ENCODE measurements at places on chromosomes 5 and 9. TPM values are rescaled to one million over a fixed set of nuclear protein-coding genes. Genes with fewer than 3 reads are reported as not detected.
A peak's percentile ranks its signal among the peaks of the same experiment; 100 is the strongest.

GRCh38 chr5:62312674-62313073 is 6.7 kb downstream of the KIF2A start:
- DNase-seq: no peak

DNA sequence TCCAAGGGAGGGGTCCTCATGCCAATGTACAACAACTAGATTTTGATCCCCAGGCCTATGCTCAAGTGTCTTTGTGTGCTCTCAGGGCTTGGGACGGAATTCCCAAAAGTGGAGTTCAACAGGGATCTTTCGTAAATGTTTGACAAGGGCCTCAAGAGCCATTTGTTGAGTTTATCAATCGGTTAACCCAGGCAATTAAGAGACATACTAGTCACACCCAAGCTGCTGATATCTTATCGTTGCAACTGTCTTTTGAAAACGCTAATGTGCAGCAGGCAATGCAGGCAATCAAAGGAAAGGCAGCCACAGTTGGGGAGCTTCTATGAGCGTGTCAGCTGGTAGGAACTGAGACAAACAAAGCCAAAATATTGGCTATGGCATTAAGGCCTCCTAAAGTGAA is 161.2 kb downstream of the CPLANE1 start:
- DNase-seq: no peak

- DNase-seq: no peak
Observed at GRCh38 chr9:788777-789176, 52.7 kb upstream of the DMRT1 start.

DNA sequence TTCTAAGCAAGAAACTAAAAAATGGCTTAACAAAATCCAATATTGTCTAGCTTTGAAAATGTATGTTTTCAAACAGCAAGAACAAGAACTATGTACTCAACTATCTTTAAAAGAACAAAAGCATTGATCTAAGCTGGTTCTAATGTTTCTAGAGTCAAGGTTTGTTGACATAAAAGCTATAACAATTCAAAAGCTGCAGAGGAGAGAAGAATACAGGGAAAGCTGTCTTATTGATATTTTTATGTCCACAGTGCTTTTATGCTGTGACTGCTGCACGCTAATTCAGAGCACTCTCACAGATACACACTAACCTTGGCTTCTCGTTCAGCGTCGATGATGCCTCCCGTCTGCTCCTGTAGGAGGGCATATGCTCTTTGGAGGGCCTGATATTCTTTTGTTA is 129.5 kb upstream of the DPYSL3 start:
- no peak for DNase-seq

DNA sequence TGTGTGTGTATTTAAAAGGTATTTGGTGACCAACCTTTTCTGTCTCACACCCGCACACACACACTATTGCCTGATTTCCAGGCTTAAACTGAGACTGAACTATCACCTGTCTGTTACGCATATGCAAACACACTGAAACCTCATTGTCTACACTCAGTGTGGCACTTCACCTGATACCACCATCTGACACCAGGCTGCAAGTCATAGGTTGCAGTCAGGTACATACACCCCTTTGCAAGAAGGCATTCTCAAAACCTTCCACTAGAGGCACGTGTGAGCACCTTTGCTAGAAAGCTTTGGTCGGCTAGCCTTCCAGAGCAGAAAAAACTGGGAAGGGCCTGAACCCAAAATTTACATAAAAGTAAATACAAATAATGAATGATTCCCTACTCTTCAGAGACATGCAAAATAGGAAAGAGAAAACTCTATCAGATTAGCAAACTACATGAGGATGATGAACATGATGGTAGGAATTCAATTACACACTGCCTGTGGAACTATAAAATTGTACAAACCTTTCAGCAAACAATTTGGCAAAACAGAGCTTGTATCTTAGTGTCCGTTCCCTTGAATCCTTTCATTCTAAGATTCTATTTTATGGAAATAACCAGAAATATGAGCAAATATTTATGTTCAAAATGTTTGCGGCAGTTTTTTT is 5.9 kb upstream of the FOXD1 start:
- DNase-seq: peak; percentile 80

DNA sequence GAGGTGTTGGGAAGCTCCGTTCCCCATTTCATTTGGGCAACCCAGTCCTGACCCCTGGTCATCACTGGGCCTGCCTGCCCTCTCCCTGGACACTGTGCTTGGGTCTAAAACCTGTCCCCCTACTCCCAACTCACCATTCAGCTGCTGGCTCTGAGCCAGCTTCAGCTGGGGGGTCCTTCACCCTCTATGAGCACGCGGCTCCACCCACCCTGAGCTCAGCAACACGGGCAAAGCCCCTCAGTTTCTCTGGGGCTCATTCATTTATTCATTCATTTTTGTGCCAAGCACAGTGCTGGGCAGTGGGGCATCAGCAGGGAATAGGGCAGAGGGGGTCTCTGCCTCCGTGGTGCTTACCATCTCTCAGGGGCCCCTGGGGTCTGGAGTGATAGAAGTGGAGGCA is 199.8 kb upstream of the MVB12B start:
- DNase-seq: no peak

DNA sequence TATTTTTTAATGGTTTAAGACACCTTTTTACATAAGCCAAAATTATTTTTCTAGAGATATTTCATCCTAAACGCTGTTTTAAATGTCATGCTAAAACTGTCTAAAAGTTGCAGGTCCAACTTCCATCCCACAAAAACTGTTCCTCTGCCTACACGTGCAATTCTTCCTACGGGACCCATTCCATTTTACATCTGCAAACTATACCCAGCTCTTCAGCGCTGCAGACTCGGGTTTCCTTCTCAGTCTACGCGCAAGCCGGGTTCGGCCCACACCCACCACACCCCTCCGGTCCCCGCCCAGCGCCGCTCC is 8.7 kb downstream of the RANBP6 start:
- peak; percentile 72 for DNase-seq

DNA sequence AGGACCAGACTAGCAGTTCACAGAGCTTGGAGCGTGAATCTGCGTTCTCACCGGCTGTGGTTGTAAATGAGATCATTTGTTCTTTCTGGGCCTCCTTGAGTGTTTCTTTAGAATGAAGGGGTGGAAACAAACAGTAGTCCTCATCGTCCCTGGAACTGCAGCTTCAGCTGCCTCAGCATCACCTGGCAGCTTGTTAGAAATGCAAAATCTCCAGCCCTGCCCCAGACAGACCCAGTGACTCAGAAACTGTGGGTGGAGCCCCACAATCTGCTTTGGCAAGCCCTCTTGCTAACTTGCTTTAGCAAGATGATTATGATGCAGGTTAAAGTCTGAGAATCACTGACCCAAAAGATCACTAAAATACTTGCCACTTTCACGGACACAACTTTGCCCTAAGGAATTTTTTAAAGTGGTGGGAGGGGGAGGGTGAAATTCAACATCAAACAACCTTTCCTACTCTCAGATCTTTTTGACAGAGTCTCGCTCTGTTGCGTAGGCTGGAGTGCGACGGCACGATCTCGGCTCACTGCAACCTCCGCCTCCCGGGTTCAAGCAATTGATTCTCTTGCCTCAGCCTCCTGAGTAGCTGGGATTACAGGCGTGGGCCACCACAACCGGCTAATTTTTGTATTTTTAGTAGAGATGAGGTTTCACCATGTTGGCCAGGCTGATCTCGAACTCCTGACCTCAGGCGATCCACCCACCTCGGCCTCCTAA is 86.0 kb downstream of the BRINP1 start:
- no peak for DNase-seq

GRCh38 chr5:143001764-143002351 is 231.7 kb downstream of the ARHGAP26 start:
- DNase-seq: no peak

GRCh38 chr5:175824676-175825075 is 46.7 kb upstream of the CPLX2 start:
- no peak for DNase-seq

GRCh38 chr5:6766604-6767093 is 53.4 kb downstream of the TENT4A start:
- peak; percentile 99 for DNase-seq

GRCh38 chr9:122420315-122420714 is 49.5 kb downstream of the PTGS1 start:
- DNase-seq: no peak

DNA sequence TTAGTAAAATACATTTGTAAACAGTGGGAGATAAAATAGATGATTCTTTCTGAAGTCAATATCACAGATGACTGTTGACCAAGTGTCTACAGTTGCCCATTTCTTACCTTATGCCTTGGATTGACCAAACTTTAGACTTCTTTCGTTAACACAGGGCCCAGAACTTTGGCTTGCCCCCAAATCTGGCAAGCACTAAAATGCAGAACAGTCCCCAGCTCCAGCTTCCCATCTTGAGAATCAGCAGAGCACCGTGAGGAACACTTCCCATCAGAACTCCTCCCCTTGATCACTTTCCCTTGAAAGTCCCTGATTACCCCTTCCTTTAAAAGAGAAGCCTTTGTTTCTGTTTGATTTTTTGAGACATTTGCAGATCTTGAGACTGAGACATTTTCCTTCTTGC is 1039.9 kb downstream of the TLE1 start:
- DNase-seq: no peak

DNA sequence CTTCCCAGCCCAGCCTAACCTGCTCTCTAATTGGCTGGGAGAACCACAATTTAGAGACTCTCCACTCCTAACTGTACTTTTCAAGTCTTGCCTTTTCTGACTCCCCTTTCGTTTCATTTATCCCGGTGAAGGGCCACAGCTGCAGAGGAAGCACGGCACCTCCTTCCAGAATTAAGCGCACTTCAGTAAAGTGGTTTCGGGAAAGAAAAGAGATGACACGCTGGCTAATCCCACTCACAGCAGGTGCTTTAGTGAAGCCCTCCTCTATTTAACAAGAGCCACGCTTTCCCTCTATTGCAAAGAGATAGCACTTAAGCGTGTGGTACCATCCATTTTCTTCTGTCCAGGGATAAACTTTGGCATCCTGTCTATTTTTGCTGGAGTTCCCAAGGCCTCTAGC is 4.8 kb downstream of the DNAH5 start:
- DNase-seq: no peak

DNA sequence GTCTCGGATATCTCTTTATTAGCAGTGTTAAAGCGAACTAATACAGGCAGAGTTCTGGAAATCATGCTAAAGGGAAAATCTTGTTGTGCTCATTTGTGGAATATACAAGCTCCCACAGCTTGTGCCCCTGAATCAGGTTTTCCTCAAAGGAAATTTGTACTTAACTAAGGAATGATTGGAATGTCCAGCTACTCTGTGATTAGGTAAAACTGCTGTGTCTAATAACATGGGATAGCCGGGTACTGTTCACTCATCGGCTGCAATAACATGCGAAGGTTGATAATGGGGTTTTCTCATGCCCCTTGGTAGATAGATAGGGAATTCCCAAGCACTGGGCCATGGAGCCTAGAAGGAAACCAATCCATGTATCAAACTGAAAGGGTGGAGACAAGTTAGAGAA is 306.7 kb downstream of the NR2F1-AS1 start:
- DNase-seq: no peak

GRCh38 chr9:4119778-4120554 is 179.9 kb downstream of the GLIS3 start:
- DNase-seq: no peak

- no peak for DNase-seq
Observed at GRCh38 chr5:61084658-61085057, 77.6 kb downstream of the SMIM15 start.

GRCh38 chr9:38249587-38250210 is 142.8 kb upstream of the ALDH1B1 start:
- no peak for DNase-seq

DNA sequence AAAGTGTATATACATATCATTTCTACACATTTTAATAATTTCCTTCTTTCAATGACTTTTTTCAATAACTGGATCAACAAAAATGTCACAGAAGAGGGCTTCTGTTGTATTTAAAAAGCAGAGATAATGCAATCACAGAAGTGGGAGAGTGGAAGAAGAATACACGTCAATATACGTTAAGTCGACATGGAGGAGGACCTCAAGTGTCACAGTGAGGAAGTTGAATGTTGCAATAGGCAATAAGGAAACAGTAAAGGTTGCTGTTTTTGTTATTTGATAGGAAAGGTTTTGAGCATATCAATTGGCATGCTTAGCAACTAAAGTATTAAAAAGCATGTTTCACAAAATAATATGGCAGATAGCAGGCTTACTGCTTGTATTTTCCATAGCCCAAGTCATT is 184.0 kb upstream of the NR4A3 start:
- DNase-seq: no peak

- DNase-seq: peak; percentile 7
Observed at GRCh38 chr5:113450929-113451328, 16.1 kb upstream of the TSSK1B start.

- DNase-seq: peak; percentile 32
Observed at GRCh38 chr5:17951392-17952169, 317.3 kb downstream of the TAF11L14 start.

DNA sequence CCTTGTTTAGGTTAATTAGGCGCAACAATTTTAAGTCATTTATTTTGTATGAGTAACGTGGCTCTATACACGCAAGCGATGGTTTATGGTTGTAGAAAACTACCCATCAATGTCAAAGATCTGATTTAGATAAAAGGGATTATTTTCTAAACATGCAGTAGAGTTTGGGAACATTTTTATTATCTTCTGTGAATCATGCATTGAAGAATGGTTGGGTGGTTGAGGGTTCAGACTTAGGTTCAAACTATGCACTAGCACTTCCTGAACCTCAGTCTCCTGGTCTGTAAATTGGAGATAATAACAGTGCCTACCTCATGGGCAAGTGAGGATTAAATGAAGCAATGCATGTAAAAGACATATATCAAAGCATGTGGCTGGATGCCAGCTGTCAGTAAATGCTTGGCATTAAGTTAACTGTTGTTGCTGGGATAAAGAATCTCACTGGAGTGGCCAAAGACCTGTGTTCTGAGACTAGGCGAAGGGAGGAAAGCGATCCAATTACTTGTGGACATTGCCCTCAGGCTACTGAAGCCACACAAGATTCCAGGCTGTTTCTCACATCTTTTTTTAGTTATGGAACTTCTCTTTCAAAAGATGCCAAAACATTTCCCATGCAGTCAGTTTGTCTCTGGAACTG is 1.1 kb upstream of the OTULINL start:
- DNase-seq: no peak

- DNase-seq: no peak
Observed at GRCh38 chr5:135397084-135397483, 1.9 kb downstream of the MACROH2A1 start.

Gene DNAI1
- total RNA-seq: 1.6 TPM

Gene IL9
- total RNA-seq: not detected

Gene PRRT1B
- total RNA-seq: not detected

Gene SAXO1
- total RNA-seq: not detected

Gene DBH
- not detected for total RNA-seq

Gene SLC25A2
- total RNA-seq: 0.33 TPM

Gene IFNK
- not detected for total RNA-seq

Gene SLC36A3
- total RNA-seq: not detected

Gene HTR4
- not detected for total RNA-seq

Gene FAM169A
- 3.9 TPM for total RNA-seq

Gene GRXCR2
- not detected for total RNA-seq

Gene TXNDC8
- total RNA-seq: not detected

Gene ALDH1A1
- total RNA-seq: 3.7 TPM

Gene ADAMTS6
- total RNA-seq: 2.1 TPM
